ENCODE measurements at places on chromosomes 12 and 14. TPM values are rescaled to one million over a fixed set of nuclear protein-coding genes. Genes with fewer than 3 reads are reported as not detected.

The NTF3 gene
- total RNA-seq = not detected

The IL26 gene
- not detected for total RNA-seq

The CLEC4D gene
- total RNA-seq = not detected

GRCh38 chr12:52515927-52516831 is 4.0 kb downstream of the KRT5 start:
- peak; percentile 82 for DNase-seq

GRCh38 chr14:22226381-22226780 is 362.6 kb downstream of the DAD1 start:
- peak; percentile 35 for DNase-seq

GRCh38 chr12:59499774-59500173 is 96.1 kb upstream of the SLC16A7 start:
- DNase-seq = no peak

- DNase-seq = no peak
Measured at GRCh38 chr12:29081101-29081500, 68.0 kb upstream of the FAR2 start.

- no peak for DNase-seq
Measured at GRCh38 chr12:76936275-76937193, 57.7 kb upstream of the CSRP2 start.

The LRRC23 gene
- total RNA-seq = 5.7 TPM

- no peak for DNase-seq
Measured at GRCh38 chr14:93901813-93902212, 25.3 kb upstream of the FAM181A start.

- DNase-seq = no peak
Measured at GRCh38 chr12:56772625-56773024, 9.5 kb downstream of the HSD17B6 start.

- DNase-seq = peak; percentile 71
Measured at GRCh38 chr12:93804392-93805179, 127.4 kb downstream of the CRADD start.

The CELA1 gene
- total RNA-seq = not detected

The SLC5A8 gene
- total RNA-seq = not detected

DNA sequence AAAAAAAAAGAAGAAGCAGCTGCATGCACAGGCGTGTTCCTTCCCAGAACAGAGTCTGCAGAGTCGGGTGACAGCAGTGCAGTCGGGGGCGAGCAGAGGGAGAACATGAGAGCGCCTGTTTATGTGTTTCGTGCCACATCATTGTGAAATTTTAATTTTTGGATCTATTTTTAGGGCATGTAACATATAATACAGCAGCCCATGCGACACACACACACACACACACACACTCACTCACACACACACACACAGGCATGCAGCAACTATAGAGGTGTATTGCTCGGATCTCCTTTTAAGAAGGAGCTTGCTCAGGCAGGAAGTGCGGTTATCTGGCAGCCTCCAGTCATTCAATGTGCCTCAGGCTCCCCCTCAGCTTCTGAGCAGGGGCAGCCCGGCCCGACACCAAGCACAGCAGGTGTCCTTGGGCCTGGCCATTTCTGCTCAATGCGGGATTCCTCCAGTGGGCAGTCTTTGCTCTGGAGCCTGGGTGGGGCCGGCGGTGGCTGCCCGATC is 71.8 kb downstream of the ZNF664 start:
- DNase-seq = peak; percentile 81

DNA sequence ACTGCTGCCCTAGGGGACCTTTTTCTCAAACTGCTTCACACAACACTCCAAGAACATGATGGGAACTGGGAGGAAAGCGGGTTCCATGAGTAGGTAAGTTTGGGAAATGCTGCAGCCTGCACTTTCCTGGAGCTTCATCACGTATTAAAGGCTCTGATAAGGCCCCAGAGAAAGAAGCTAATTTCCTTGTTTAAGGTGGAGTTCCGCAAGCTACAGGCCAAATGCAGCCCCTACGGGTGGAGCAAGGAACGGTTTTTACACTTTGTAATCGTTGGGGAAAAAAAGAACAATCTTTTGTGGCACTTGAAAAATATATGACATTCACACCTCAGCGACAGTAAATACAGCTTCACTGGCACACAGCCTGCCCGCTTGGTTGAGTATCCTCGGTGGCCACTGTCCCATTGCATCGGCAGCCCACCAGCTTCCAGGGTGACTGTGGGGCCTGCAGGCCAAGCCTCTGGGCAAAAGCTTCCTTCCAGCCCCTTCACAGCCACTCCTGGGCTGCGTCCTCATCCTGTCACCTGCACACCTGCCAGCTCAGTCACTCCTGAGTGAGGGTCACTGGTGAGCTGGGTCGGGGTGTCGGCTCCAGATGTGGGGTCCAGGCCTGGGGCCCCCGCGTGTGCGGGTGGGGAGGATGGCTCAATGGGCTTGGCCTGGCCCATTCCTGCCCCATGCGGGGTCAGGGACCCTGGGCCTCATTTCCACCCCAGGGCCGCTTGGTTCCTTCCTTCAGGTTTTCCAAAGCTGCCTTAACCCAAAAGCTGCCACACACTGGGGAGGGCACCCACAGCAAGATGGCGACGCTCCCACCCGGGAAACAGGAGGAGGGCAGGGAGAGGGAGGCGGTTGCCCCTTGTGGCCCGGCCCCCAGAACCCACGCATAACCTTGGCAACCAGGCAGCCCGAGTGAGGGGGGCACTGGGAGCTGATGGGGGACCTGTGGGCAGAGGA is 2.4 kb downstream of the AMN start:
- DNase-seq = no peak

- DNase-seq = peak; percentile 74
Measured at GRCh38 chr12:13383379-13383778, 186.9 kb downstream of the EMP1 start.

The GALNT6 gene
- 4.4 TPM for total RNA-seq

GRCh38 chr12:108690191-108690518 is 41.2 kb downstream of the CORO1C start:
- DNase-seq = no peak

GRCh38 chr12:122032580-122032979 is 10.9 kb downstream of the BCL7A start:
- DNase-seq = no peak

The RPS26 gene
- total RNA-seq = 46.4 TPM

GRCh38 chr14:58668848-58669480 is 31.2 kb downstream of the DACT1 start:
- no peak for DNase-seq

GRCh38 chr12:4567073-4567881 is 5.3 kb downstream of the DYRK4 start:
- no peak for DNase-seq

GRCh38 chr12:45439039-45439438 is 223.1 kb downstream of the ANO6 start:
- DNase-seq = no peak

DNA sequence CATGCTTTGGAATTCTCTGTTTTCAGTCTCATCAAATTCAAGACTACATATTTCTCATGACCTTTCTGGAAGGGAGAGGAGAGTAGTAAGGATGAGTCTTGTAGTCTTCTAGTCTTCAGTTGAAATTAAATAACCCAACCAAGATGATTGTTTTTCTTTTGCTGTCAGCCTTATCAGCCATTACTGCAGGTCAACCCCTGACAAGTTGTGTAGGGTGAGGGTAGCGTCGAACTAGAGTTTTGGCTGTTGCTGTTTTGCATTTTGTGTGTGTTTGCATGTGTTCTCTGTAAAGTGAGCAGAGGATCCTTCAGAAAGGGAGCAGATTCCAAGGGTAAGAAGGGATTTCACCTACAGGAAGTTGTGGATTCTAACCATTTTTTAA is 28.4 kb downstream of the DIP2B start:
- no peak for DNase-seq

GRCh38 chr12:131092901-131093603 is 139.3 kb downstream of the ADGRD1 start:
- DNase-seq = peak; percentile 1

GRCh38 chr12:95336387-95337067 is 118.9 kb downstream of the VEZT start:
- peak; percentile 61 for DNase-seq

DNA sequence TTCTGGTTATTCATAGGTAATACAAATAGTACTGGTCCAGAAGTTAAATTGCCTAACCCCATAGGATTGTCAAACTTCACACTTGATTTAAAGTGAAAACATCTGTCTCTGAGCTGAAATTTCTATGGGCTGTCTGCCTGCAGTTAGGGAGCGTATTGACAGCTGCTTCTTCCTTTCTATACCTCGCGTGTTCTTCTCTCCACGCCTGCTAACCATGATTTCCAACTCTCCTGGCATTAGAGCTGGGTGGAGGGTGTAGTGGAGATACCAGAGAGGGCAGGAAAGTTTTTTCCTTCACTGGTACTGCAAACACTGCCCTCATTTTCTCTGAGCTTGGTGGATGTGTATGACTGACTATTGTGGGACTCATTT is 429.0 kb upstream of the FBXO33 start:
- no peak for DNase-seq

DNA sequence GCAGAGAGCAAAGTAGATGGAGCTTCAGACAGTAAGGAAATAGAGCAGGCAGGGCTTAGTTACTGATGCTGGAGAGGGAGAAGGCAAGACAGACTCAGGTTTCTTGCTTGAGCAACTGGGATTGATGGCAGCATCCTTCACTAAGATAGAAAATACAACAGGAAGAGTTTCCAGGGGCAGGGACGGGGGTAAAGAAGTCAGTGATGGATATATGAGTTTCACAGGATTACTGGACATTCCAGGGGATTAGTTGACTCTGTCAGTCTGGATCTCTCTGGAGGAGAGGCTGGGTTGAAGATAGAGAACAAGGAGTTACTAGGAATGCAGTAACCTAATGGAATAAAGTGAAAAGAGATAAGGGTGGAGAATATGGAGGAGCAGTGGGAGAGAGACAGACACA is 74.5 kb upstream of the ATF1 start:
- DNase-seq = no peak

DNA sequence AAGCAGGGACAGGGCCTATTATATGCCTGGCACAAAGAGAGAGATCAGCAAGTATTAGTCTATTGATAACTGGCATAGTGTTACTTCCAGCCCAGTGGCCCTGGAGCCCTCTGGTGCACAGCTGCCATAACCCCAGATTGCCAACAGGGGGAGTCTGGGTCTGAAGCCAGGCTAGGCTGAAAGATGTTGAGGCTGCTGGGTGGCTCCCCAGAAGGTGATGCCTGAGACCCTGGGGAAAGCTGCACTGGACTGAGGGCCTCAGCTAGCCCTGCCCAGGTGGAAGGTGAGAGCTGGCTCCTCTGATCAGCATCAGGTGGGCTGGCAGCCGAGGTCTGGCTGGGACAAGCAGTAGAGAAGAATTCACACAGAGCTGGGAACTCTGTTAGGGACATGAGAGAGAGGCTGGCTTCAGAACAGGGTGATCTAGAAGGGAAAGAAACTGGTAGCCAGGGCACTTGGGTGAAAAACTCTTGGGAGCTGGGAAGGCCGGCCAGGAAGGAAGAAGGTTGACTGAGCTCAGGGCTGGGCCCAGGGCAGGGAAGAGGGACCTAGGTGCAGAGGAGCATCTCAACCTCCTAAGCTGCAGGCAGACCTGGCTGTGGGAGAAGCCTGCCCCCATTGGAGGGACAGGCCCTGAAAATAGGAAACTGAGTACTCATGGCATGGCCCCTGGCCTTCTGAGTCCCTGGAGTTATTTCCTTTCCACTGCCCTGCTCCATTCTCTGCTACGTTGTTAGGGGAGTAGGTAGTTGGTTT is 3.9 kb downstream of the GZMH start:
- peak; percentile 25 for DNase-seq
